CD4-positive, alpha-beta T cell treated with Interleukin-15 for 1 hour (primary cell): ENCODE measurements at places on chromosomes 2 and 18.

GRCh38 chr2:3747032-3747654 is 43.8 kb downstream of the DCDC2C start:
- DNase-seq = no peak

GRCh38 chr2:240816584-240817495 is 3.2 kb downstream of the KIF1A start:
- no peak for DNase-seq

DNA sequence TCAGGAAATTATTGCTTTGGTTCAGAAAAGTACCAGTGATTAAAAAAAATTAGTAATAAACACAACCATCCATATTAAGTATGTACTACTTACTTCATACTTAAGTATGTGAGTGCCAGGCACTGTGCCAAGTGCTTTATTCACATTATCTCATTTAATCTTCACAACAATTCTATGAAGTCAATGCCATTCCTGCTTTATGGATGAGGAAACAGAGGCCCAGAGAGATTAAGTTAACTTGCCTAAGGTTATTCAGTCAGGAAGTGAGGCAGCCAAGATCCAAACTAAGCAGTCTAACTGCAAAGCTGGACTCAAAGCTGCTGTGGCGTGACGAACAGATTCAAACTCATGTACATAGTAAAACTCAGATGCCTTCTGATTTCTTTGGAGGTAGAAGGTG is 22.3 kb downstream of the DTNB start:
- DNase-seq = no peak

DNA sequence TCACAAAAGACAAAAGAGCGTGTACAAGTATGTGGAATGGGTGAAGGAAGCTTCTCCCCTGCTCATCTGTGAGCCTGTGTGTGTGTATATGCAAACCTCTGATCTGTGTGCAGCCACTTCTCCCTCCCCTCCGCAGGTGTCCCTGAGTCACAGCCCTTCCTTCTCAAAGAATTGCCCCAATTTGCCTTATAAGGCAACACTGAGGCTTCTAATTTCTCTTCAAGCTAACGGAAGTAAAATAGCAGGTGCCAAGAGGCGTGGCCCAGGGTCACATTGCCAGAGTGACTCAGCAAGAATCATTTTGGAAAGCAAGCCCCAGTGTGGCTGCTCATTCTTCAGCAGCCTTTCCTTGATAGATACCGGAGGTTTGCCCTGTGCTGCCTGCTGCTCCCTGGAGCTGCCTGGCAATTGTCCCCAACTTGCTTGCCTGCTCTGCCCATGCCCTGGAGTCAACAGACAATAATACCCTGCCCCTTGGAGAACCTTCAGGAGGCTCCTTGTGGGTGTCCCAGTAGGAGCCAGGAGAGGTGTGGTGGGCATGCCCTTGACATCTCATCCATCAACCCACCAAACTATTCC is 37.3 kb upstream of the BMP10 start:
- DNase-seq = peak; percentile 84

- no peak for DNase-seq
Observed at GRCh38 chr2:135845997-135846396, 9.0 kb upstream of the LCT start.

- no peak for DNase-seq
Observed at GRCh38 chr2:47452761-47453160, 49.8 kb downstream of the MSH2 start.

GRCh38 chr2:20231159-20231558 is 6.2 kb upstream of the SDC1 start:
- no peak for DNase-seq

DNA sequence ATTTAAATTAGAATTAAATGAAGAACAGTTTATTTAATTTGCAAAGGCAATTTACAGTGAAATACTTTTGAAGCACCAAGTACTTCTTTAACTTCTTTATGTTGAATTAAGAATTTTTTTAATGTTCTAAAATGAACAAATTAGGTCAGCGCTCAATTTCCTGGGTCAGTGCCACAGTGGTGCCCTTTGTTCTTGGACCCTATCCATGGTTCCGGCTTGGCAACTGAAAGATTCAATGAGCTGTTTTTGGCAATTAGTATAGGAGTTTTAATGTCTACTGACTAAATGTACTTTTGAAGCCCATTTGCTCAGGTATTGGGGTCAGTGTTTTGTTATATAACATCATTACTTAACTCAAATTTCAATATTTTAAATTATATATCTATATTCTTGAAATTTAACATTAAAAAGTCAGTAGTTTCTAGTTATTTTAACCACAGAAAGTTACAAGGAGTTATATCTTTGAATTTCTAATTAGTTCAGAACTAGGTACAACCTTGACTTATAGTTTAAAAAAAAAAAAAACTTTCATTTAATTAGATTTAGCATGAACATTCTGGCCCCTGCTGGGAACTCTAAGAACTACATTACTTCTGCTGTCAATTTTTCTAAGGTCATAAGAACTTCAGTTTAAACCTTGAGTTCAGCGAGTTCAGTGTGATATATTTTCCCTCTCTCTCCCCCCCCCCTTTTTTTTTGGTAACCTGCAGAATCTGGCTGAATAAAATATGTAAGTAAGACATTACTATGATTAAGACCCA is 7.6 kb upstream of the MSTN start:
- no peak for DNase-seq

DNA sequence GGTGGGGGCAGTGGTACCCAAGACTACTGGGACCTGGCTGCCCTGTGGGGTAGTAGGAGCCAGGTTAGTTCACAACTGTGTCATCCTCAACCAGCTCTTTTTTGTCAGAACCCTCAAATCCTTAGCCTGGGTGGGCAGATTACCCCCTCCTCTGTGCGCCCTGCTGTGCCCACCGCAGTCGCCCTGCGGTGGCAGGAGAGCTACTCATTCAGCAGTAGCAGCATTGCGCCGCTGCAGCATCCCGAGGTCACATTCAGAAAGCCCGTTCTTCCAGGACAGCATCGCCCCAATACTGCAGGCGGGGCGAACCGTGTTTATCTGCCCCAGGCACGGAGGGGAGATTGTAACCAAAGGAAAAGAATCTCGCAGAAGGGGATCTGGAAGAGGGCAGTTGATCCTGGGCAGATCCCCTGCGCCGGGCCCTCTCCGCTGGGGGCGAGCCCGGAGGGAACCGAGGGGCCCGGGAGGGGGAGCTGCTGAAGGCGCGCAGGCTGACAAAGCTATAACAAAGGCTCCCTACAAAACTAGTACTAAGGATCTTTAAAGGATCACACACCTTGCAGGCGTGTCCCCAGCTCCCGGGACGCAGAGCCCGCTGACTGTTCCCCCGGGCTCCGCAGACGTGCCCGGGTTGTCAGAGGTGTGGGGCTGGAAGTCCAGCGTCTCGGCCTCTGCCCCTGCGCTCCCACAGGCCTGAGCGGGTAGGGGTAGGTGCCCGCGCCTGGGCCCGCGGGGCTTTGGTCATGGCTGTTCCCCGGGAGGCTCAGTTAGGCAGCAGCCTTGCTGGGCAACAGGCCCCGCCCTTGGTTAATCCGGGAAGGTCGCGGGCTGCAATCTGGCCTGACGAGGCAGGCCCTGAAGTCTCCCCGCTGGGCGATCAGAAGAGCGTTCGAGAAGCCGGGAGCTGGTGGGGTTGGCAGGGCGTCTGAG is 13.2 kb downstream of the POU3F3 start:
- DNase-seq = no peak

- DNase-seq = no peak
Observed at GRCh38 chr2:74532222-74532621, 2.5 kb downstream of the HTRA2 start.

GRCh38 chr2:111705711-111706336 is 178.2 kb downstream of the ANAPC1 start:
- DNase-seq = peak; percentile 42

GRCh38 chr2:29601872-29602271 is 319.5 kb downstream of the ALK start:
- no peak for DNase-seq

- DNase-seq = no peak
Observed at GRCh38 chr2:184814421-184814820, 216.1 kb downstream of the ZNF804A start.

- no peak for DNase-seq
Observed at GRCh38 chr2:229856413-229856812, 65.4 kb downstream of the TRIP12 start.

DNA sequence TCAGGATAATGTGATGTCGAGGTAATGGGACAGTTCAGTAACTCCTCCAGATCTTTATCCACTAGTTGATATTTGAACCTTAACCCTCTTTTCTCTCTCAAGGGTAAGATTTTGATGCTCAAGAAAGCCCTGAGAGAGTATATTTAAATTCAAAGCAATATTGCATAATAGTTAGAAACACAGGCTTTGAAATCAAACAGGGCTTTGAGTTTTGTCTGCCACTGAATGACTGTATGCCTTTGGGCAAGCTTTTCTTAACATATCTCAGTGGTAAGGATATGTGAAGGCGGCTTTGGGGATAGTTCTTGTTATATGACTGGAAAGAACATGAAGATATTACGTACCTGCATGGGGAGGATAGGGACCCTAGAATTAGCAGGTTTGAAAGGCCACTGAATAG is 11.1 kb downstream of the ITPRID2 start:
- no peak for DNase-seq

DNA sequence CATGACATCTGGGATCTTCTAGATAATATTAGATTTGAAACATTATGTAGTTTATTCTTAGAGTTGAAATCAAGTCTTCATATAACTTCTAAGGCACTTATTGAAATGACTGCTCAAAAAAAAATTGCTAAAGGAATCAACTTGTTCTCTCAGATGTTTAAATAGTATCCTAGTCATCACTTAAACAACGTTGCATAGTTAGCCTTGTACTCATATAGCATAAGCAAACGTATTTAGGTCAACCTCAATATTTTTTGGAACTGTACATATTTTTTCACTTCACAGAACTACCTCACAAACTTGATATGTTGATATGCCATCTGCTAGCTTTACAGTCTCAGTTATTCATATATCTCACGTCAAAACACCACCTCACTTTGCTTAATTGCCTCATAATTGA is 47.1 kb upstream of the CREB1 start:
- DNase-seq = no peak

DNA sequence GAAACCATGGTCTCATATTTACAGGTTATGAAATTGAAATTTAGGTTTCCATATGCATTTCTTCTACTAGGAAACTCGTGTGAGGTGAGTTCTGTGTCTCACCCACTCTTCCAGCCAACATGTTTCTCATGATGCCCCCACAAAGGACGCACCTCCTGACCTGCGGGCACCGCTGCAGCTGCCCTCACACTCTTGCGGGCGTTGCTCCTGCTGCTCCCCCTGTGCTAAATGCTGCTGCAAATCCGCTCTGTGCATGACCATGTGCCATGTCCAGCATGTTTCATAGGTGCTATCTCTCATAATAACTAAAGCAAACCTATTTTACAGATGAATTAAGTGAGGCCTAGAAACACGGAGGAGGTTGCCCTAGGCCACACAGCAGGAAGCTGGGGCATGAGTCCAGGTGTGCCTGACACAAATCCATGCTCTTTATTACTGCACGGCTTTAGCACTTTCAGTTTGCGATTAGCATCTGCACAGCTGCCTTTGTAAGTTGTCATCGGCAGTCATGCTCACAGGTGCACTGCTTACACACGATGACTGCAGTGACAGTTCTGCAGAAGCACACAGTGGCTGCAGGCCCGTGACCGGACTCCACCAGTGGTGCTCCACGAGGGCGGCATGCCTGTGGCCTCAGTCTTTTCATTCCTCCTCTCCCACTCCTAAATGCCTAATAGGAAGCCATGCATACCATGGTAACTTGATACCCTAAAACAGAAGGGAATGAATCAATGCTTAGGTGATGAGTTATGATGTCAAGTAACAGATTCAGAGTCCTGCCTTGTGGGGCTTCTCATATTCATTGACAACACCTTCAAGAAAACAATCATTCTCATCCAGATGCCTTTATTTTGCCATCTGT is 14.9 kb upstream of the GALR1 start:
- DNase-seq = no peak

DNA sequence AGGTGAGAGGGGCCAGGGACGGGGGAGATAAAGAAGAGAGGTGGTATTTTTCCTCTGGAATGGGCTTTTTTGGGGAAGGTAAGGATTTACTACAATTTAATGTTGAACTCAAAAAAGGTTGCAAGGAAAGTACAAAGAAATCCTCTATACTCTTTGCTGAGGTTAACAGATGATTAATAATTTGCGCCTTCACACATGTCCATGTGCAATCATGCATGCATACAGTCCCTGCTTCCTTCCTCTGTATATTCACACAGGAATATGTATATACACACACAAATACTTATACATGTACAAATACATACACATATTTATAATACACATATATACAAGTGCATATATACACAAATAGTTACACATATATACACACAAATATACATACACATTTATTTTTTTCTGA is 193.4 kb downstream of the NBAS start:
- DNase-seq = no peak
